ENCODE measurements at places on chromosomes 4 and X. TPM values are rescaled to one million over a fixed set of nuclear protein-coding genes. Genes with fewer than 3 reads are reported as not detected.

PASD1 gene
- total RNA-seq = not detected

F8A2 gene
- not detected for total RNA-seq

ELF2 gene
- total RNA-seq = 42.2 TPM

CT45A5 gene
- total RNA-seq = not detected

MAGEA1 gene
- total RNA-seq = not detected

SGMS2 gene
- 53.0 TPM for total RNA-seq

HSFX1 gene
- total RNA-seq = 0.26 TPM

GPR34 gene
- total RNA-seq = not detected

SPANXA2 gene
- total RNA-seq = not detected

MAGEB1 gene
- total RNA-seq = not detected

RHOXF1 gene
- not detected for total RNA-seq

PABPC4L gene
- 0.51 TPM for total RNA-seq

P2RY4 gene
- not detected for total RNA-seq

GAGE1 gene
- not detected for total RNA-seq

FMR1NB gene
- not detected for total RNA-seq

MAP7D3 gene
- total RNA-seq = 14.4 TPM

PNCK gene
- not detected for total RNA-seq

SCD5 gene
- 23.6 TPM for total RNA-seq

STEEP1 gene
- total RNA-seq = 34.4 TPM

NKX6-1 gene
- total RNA-seq = not detected

WNK3 gene
- total RNA-seq = 0.38 TPM

SUPT20HL1 gene
- total RNA-seq = not detected

SLC25A31 gene
- not detected for total RNA-seq

Measured in dermis microvascular lymphatic vessel endothelial cell (primary cell).